Osteoblast (primary cell): ENCODE measurements at places on chromosomes 7 and 10. TPM values are rescaled to one million over a fixed set of nuclear protein-coding genes. Genes with fewer than 3 reads are reported as not detected.

The PRSS2 gene
- not detected in 2 replicates for total RNA-seq

DNA sequence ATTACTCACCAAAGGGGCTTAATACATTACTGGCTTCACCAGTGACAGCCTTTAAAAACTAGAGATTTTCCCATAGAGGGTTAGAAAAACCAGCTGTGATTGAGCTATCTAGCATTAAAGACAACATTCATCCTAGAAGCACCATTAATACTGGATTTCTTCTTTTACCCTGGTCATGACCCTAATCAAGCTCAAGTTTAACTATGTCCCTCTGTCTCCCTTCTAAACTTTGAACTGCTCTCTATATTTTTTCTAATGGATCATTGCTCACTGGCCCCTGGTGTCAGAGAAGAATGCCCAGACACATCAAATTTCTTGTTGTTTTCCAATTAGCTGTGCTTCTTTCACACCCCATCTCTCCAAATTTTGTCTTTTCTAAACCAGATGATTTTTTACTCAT lies 1101.3 kb downstream of the XPNPEP1 start:
- DNase-seq = no peak

DNA sequence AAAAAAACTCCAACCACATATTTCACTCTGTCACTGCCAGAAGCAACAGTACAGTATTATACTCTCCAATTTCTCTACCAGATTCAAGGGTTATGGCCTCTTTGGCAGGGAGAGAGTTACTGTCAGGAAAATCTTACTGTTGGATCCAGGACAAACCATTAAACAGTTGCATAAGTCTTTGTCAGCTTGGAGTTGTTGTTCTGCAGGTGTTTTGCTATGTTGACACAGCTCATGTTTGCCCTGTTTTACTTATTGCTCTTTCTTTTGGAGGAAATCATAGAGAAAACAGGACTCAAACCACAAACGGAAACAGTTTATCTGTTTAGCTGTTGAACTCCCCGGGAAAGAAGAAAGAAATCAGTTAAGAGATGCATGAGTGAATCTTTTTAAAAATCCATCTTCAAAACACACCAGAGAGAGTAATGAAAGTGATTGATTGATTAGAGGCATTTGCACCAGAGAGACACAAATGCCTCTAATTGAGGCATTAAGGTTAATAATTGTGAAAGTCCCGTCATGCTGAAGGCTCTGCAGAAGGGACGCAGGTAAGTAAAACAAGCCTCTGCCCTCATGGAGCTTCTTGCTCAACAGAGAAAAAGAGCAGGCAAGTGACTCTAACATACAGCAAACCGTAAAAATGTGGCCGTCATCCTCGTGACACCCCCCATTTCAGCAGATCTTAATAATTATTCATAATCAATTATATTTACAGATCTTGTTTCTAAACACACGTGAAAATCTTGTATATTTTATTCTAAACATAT lies 38.7 kb upstream of the ARHGAP21 start:
- DNase-seq = no peak

The ANXA8 gene
- 0.59 and 0.72 TPM in 2 replicates for total RNA-seq

DNA sequence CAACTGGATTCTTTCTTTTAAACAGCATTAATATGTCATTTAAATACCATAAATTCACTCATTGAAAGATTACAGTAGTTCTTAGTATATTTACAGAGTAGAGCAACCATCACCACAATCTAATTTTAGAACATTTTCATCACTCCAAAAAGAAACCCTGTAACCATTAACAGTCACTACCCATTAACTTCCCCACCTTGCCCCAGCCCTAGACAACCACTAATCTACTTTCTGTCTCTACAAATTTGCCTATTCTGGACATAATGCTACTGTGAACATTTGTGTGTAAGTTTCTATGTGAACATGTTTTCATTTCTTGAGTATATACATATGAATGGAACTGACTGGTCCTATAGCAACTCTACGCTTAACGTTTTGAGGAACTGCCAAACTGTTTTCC lies 42.4 kb downstream of the P4HA1 start:
- no peak for DNase-seq

DNA sequence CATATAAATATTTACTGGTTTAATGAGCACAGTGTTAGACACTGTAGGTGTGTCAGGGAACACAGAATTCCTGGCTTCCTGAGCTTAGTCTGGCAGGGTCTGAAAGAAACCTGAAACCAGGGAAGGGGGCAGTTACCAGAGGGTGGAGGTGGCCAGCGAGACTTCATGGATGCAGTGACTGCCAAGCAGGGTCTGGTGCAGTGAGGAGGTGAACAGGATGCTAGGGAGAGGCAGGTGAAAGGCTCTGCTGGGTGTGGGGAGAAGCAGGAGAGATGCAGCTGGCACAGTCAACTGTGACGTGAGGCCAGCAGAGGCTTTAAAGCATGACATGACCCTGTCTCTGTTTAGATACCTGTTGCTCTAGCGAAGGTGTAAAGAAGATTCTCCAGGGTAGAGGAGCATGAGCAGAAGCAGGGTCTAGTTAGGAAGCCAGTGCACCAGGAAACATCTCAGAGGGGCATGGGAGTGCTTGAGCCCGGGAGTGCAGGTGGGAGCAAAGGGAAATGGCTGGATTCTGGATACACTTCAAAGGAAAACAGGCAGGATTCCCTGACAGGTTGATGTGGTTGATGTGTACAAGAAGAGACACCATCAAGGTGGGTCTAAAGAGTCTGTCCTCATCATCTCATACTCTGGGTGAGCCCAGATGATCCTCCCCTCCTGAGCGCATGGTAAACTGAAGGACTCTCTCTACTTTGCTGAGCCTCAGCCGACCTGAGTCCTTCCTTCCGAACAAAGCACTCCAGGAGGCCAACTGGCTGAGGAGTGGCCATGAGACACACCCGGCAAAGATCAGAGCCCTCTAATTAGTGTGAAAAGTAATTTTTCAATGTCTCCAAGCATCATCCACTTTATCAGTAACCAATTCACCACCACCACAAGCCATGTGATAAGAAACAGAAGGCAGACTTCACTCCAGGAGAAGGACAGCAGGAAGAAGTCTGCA lies 186.8 kb downstream of the COBL start:
- DNase-seq = no peak

The TAF3 gene
- total RNA-seq = 2.2 and 2.4 TPM in 2 replicates

- DNase-seq = no peak
Observed at GRCh38 chr7:73685311-73685710, 1.9 kb downstream of the BUD23 start.

The PNLIPRP1 gene
- total RNA-seq = not detected in 2 replicates

The POLR1F gene
- total RNA-seq = 14.7 and 18.8 TPM in 2 replicates

- DNase-seq = peak; percentile 98
Observed at GRCh38 chr7:100489824-100490223, 6.1 kb downstream of the NYAP1 start.

GRCh38 chr10:121265360-121266123 lies 332.7 kb downstream of the FGFR2 start:
- DNase-seq = no peak

- no peak for DNase-seq
Observed at GRCh38 chr10:22612318-22612717, 102.1 kb downstream of the PIP4K2A start.

GRCh38 chr10:124288928-124289850 lies 129.5 kb downstream of the OAT start:
- peak; percentile 45 for DNase-seq
